Retinal pigment epithelial cell (primary cell): ENCODE measurements at places on chromosomes 6 and 20.

- DNase-seq = no peak
Observed at GRCh38 chr6:165616116-165616515, 46.9 kb downstream of the PDE10A start.

DNA sequence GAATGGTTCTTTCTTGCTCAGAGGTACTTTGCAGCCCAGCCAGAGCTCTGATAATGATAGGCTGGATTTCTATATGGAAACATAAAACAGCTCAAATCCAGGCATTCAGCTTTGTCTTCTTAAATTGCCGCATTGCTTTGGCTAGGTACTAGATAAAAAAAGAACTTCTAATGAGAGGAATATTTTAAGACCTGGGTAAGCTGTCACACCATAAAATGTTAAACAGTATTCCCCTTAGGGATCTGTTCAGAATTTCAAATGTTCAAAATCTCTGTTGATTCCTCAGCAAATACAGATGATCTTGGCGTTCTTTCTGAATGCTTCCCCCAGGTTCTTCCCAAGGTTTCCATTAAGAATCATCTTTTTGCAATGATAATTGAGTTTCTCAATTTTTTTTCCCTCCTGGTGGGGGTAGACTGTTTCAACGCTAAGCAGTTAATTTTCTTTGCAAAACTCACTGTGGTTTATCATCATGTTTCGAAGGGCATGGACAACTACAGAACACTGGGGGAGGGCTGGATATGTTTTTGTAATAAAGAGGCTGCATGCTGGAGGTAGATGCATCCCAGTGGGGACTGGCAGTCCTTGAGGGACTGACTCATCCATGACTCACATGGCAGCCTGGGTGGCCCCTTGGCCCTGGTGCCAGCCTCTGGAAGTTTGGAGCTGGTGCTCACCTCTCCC lies 31.0 kb downstream of the TIAM2 start:
- DNase-seq = peak; percentile 68

DNA sequence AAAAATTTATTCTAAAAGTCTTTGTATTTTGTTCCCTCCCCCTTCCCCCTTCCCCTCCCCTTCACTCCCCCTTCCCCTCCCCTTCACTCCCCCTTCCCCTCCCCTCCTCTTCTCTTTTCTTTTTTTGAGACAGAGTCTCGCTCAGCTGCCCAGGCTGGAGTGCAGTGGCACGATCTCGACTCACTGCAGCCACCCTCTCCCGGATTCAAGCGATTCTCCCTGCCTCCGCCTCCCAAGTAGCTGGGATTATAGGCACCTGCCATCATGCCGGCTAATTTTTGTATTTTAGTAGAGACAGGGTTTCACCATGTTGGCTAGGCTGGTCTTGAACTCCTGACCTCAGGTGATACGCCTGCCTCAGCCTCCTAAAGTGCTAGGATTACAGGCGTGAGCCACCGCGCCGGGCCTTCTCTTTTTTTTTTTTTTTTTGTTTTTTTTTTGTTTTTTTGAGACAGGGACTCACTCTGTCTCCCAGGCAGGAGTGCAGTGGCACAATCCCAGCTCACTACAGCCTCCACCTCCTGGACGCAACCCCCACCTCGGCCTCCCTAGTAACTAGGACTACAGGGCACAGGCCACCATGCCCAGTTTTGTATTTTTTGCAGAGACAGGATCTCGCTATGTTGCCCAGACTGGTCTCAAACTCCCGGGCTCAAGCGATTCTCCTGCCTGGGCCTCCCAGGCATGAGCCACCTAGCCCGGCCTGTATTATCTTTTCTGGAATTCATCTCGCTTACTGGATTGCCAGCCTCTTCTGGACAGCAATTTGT lies 1.1 kb upstream of the AFG1L start:
- no peak for DNase-seq

- no peak for DNase-seq
Observed at GRCh38 chr6:41713159-41713649, 22.2 kb downstream of the TFEB start.

GRCh38 chr6:11232770-11233626 lies 530 bp upstream of the NEDD9 start:
- DNase-seq = no peak

DNA sequence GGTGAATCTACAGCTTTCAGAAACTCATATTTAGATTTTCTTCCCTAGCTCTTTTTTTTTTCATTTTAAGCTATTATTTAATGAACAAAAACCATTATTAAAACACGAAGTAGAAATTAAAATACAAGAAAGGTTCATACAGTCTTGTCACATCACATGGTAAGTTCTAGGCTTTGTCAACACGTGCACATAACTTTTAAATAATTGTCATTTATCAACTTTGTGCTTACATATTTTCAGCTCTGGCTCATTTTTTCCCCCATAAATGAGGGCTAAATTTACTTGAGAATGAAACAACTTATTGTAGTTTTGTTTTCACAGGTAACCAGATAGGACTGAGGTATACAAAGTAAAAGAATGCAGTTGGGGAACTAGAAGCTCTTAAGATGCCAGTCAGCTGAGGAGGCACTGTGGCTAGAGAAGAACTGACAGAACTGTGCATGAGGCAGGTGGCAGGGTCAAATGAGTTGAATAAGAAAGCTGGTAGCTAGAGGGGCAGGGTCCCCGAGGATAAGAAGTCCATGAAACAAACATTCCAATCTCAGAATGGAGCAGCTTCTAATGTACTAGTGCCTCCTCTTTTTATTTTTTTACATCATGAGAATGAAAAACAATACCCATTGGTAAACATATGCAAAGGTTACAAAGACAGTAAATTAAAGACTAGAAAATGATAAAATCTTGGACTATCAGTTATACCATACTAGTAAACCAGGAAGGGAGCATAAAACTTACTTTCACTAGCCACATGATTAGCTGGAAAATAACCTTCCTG lies 141.5 kb downstream of the MYB start:
- DNase-seq = no peak

GRCh38 chr6:36963451-36964290 lies 9.1 kb downstream of the PI16 start:
- no peak for DNase-seq

GRCh38 chr6:109486068-109486467 lies 3.0 kb upstream of the ZBTB24 start:
- no peak for DNase-seq

DNA sequence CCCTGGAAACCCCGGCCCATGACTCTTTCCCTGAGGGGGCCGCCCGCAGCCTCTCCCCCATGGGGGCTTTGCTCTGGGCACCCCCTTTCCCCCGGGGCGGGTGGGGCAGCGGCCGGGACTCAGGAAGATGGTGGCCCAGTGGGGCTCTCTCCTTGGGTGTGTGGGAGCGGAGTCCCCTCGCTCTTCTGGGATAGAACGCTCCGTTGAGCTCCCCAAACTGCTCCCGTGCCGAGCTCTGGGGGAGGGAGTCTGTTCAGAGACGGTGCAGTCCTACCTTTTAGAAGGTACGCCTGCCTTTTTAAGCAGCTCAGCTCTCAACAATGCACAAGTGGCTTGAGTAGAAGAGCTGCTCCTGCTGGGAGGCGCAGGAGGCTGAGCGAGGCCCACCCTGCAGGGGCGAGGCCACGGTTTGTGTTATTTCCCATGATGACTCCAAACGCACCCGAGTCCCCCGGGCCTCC lies 21.7 kb upstream of the BHLHE23 start:
- DNase-seq = no peak

DNA sequence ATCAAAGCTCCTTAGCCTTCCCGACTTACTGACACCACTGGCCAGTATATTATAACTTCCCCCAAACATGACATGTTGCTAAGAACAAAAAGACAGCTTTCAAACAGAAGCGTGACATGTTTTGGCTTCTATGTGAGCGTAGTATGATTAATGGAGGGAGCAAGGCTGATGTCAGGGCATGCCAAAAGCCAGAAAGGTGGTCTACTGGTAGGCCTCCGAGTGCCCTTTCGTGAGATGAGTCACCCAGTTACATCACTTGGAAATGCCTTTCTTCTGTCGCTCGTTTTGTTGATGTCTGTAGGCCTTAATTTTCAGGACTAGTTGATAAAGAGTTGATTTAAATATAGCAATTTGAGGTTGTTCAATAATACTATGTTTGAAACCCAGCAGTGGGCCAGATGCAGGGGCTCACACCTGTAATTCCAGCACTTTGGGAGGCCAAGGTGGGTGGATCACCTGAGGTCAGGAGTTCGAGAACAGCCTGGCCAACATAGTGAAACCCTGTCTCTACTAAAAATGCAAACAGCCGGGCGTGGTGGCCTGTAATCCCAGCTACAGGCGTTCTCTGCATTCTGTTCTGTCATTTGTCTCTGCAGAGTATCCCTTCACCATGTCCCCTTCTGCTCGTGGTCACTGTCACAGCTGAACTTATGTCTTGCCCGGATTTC lies 53.3 kb downstream of the CNKSR3 start:
- DNase-seq = no peak

DNA sequence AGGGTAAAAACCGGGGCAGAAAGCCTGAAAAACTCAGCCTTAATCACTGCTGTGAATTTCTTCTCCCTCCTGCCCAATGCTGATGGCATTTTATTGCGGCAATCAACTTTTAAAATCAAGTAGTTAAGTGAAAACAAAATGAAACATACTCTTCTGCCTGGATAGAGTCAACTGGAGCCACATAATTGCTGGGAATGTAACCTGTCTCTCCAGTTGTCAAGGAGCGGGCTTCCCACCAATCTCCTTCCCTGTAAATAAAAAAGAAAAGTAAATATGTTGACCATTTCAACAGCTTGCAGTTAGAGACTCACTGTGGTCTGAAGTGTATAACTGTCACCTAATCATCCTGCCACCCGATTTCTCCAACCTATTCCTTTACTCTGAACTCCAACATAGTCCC lies 102.1 kb upstream of the TRAF3IP2 start:
- no peak for DNase-seq

- no peak for DNase-seq
Observed at GRCh38 chr20:64083378-64083803, 807 bp downstream of the LKAAEAR1 start.

DNA sequence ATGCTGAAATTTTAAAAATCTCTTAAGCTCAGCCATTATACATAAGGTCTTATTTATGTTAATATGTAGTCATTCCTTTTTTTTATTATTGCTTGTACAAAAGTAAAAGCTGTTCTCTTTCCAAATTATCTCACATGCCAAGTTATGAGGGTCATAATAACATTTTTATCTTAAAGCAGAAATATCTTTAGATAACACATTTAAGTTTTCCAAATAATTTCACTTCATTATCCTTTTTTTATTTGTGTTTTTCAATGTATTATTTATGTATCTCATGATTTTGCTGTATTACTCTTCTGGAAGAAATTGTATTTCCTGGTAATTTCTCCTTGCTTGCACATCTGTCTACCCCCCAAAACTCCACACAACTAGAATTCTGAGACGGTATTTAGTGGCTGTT lies 461.1 kb upstream of the SOX4 start:
- DNase-seq = no peak

- no peak for DNase-seq
Observed at GRCh38 chr6:78076371-78076770, 423.5 kb downstream of the MEI4 start.

GRCh38 chr20:14720251-14720650 lies 382.8 kb upstream of the FLRT3 start:
- no peak for DNase-seq

DNA sequence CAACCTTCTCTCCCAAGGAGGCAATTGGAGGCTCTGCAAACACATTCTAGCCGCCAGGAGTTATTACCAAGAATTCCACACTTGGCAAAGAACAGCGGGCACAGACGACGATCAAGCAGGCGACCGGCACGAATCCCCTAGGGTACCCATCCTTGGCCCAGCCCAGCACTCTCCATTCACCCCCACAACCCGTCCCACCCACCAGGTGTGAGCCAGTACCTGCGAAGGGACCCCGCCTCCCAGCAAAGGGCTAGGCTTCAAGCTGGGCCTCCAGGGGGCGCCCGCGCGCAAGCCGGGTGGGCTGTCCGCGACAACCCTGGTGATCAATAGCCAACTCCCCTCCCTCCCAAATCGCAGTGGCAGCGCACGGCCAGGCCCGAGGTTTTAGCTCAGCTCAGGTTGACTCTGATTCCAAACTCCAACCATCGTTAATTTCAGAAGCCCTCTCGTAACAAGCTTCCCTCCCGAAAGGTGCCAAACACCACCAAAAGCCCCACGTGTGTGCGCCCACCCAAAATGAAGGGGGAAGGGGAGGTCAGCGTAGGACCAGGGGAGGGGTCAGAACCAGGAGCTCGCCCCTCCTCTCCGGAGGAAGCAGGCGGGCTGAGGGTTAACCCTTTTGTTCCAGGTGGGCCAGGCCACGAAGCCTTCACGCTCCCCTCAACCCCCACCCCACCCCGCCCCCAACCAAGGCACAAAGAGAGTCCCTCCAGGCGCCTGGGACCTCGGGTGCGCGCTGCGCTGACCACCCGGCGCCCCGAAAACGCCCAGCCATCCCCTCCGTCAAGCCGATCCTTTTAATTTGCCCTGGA lies 2.1 kb downstream of the SALL4 start:
- no peak for DNase-seq

DNA sequence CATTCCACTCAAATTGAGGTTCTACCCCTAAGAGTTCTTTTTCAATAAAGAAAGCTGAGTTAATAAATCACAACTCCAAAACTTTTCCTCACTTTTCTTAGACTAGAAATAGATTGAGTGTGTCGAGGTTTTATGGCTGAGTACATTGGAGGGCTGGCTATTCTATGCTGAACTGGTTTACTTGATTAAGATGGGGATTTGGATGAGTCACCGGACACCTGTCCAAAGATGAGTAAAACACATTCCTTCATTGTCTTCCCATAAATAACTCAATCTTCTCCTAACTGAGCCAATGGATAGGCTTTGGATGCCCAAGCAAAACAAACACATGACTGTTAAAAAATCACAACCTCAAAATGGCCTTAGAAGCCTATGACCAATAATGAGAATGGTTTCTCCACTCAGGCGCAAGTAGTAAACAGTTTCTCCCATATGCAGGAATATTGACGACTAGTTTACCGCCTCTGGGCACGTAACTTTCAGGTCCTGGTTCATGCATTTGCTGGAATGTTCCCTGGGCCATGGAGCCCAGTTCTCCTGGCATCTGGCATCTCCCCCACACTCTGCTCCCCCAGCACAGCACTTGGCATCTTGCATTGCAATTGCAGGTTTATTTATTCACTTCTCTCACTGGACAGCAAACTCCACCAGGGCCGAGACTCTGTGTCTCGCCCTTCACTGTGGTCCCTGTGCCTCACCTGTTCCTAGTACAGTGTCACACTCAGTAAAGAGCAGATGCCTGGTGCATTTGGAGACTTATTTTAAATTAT lies 43.9 kb downstream of the BCAS1 start:
- DNase-seq = no peak

- no peak for DNase-seq
Observed at GRCh38 chr6:100307561-100307960, 157.2 kb downstream of the SIM1 start.

DNA sequence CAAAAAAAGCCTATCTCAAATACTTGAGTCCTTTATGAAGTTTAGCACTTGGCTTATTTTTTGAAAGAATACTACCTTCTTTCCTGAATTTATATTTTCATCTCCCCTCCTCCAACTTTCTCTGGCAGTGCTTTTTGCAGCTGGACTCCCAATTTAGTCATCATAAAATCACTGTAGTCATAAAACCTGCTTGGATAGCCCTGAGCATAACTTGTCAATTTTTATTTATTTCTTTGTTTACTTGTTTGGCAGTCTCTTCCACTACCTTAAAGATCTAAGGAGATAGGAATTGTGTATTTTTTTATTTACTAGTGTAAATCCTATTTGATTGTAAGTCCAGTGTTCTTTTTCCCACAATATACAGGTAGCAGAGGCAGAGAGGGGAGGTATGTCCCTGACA lies 11.2 kb upstream of the EDN1 start:
- DNase-seq = no peak
